T-helper 2 cell (primary cell): ENCODE measurements at places on chromosomes 3 and 15.

DNA sequence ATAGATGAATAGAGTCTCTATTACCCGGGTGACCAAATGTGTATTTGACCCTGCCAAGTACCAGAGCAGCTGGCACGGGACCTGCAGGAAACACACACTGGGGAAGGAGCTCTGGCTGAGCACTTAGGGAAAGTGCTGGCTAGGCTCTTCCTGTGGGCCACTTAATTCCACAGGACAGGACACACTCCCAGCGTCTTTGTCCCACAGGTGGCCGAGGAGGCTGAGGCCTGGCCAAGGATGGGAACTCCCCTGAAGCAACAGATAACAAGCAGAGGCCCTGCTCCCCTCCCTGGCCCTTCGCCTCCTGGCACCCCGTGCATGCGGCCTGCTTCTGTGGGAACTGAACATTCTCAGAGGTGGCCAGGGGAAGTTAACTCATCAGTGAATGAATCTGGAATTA, 180.8 kb downstream of the ATP10A start:
- no peak for DNase-seq

DNA sequence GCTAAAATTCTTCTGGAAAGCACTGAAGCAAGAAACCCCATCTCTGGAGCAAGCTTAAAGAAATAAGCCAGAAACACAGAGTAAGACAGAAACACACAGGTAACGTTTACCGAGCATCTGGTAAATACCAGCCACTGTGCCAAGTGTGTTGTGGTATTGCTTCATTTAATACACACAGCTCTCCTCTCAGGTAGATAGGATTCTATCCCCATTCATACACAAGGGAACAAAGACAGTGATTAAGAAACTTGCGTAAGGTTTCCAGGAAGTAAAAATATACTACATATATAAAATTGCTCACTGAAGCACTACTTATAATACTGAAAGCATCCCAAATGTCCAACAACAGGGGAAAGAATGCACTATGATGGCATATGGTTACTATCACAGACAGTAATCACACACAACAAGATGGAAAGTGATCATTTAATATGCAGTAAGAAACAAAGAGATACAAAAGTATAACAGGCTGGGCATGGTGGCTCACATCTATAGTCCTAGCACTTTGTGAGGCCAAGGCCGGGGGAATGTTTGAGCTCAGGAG, 27.5 kb downstream of the TAMM41 start:
- no peak for DNase-seq

GRCh38 chr15:57758560-57758959, 52.0 kb downstream of the POLR2M start:
- no peak for DNase-seq

GRCh38 chr3:141272906-141273662, 41.5 kb downstream of the PXYLP1 start:
- DNase-seq = no peak

DNA sequence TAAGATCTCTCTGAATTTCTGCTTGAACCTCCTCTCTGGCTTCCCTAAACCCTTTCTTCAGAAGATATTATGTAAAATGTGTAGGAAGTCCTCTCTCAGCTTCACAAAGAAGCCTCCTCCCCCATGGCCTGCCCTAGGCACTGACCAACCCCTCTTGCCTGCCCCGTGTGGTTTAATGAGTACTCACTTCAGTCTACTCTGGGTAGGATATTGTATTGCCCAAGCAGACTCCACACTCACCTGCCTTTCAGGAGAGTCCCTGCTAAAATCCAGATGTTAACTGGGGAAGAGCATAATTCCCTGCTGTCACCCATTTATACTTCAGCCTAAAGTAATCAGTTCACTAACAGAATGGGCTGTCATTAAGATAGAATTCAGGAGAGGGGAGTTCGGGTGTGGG, 2.6 kb upstream of the AGBL1 start:
- no peak for DNase-seq

- no peak for DNase-seq
Observed at GRCh38 chr3:34056951-34057390, 258.5 kb downstream of the PDCD6IP start.

- DNase-seq = no peak
Observed at GRCh38 chr3:15220056-15220455, 14.0 kb downstream of the CAPN7 start.

DNA sequence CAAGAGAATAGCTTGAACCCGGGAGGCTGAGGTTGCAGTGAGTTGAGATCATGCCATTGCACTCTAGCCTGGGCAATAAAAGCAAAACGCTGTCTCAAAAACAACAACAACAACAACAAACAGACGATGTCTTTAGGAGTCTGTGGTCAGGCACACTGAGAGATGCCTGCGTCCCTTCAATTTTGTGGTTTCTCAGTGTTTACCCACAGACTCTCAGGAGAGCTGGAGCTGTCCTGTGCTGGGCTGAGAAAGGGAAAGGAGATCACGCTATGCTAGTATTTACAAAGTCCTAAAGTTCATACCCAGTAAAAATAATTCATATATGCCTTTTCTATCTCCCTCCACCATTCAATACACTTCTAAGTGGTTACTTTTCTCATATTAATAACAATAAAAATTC, 6.3 kb downstream of the LAMP3 start:
- no peak for DNase-seq

GRCh38 chr15:92655178-92655995, at the start of gene FAM174B:
Gene FAM174B (minus strand): TSS chr15:92655775.
- no peak for DNase-seq

GRCh38 chr3:187979564-187979963, 174.4 kb upstream of the LPP start:
- peak; percentile 58 for DNase-seq

- DNase-seq = no peak
Observed at GRCh38 chr3:26622621-26623418, at the start of gene LRRC3B. Gene LRRC3B (plus strand): TSS chr3:26622772. CDS start chr3:26709673, 86,901 bp downstream.

GRCh38 chr15:25887870-25888269, 24.7 kb upstream of the ATP10A start:
- no peak for DNase-seq

DNA sequence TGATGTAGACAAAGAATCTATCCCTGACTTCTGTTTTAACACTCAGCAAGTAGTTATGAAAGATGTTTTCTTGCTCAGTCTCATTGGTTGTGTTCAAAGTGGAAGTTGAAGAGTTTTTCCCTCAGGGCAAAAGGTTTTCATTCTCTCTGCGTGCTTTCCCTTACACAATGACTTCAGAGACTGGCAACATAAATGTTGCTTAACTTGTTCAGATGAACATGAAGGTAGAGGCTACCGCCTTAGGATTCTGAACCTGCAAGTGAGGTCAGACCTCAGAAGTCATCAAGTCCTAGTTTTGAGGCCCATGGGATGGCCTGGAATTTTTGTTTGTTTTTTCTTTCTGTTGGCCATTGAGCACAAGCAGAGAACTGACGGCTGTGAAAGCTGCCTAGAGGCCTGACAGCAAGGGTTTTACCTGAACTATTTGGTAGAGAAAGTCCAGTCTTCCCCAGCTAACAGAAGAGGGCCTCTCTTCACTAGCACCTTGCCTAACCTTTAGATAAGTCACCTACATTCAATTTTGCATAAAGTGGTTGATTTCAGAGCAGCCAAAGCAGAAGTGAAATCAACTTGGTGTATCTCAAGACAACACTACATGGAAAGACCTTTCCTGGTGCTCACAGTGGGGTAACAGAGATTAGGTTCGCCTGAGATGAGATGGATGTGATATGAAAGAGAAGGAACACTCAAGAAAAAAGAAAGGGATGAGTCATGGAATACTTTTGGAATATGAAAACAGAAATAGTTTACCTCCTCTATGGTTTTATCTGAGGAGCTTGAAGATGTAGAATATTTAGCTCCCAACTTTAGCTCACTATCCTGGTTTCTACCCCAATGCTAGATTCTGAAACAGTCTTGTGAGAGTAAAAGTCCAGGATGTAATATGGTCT, 53.6 kb upstream of the AP4E1 start:
- no peak for DNase-seq

- DNase-seq = no peak
Observed at GRCh38 chr3:112365035-112365434, 32.1 kb downstream of the CD200 start.

GRCh38 chr3:187227658-187228258, 30.5 kb downstream of the RTP1 start:
- no peak for DNase-seq

GRCh38 chr3:16132190-16132589, 42.3 kb upstream of the GALNT15 start:
- DNase-seq = no peak

- no peak for DNase-seq
Observed at GRCh38 chr3:148319161-148319915, 378.4 kb upstream of the AGTR1 start.

- no peak for DNase-seq
Observed at GRCh38 chr15:66955001-66955516, 110.3 kb upstream of the SMAD3 start.

GRCh38 chr3:35201211-35201610, 438.1 kb upstream of the ARPP21 start:
- no peak for DNase-seq

GRCh38 chr3:102531686-102532085, 96.9 kb downstream of the ZPLD1 start:
- DNase-seq = no peak

- no peak for DNase-seq
Observed at GRCh38 chr3:88311826-88312225, 162.1 kb downstream of the C3orf38 start.

DNA sequence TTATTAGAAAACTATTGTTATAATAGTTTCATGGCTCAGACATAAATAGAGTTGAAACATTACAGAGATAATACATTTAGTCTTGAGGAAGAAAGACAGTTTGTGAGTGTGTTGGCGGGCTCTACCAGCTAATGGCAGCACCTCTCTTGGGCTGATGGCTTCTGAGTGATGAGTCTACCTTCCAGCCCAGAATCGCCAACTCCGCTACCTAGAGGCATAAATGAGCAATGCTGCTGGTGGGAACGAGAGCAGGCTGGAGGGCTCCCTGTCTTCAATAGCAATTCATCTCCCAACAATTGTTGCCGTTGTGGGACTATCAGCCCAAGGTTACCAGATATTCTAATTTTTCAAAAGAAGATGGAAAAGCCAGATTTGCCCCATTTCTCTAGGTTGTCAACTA, 388.7 kb downstream of the FOXP1 start:
- DNase-seq = no peak

GRCh38 chr3:55792009-55792408, 304.9 kb upstream of the WNT5A start:
- no peak for DNase-seq

- no peak for DNase-seq
Observed at GRCh38 chr3:101163554-101163953, 156.8 kb downstream of the IMPG2 start.

DNA sequence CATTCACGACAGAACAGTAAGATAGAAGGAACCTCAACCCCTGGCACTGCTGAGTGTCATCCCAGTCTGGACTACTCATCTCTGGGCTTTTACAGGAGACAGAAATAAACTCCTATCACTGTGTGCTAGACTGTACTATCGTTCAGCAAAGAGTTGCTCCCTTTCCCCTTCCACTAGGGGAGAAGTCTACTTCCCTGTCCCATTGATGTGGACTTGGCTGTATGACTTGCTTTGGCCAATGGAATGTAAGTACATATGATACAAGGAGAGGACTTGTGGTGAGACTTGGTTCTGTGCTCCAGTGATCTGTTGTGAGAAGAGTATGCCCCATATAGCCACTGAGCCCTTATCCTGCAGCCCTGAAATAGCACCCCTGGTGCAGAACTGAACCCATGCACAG, 5.3 kb upstream of the KIF7 start:
- no peak for DNase-seq

DNA sequence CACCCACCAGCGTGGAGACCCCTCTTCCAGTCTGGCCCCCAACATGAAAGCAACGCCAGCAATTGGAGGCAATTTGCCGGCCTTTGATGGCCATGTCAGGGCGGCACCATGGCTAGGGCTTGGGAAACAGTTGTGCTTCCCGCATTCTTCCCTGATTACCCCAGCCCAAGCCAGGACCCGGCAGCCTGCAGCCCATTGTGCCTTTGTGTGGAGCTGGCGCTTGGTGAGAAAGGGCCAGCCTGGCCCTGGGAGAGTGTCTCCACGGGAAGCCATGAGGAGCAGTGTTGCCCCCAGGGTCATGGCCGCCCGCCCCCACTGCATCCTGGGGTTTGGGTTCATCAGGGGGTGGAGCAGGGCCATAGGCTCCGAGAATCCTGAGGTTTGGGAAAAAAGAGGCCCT, 66.0 kb downstream of the DNAJB8 start:
- no peak for DNase-seq

DNA sequence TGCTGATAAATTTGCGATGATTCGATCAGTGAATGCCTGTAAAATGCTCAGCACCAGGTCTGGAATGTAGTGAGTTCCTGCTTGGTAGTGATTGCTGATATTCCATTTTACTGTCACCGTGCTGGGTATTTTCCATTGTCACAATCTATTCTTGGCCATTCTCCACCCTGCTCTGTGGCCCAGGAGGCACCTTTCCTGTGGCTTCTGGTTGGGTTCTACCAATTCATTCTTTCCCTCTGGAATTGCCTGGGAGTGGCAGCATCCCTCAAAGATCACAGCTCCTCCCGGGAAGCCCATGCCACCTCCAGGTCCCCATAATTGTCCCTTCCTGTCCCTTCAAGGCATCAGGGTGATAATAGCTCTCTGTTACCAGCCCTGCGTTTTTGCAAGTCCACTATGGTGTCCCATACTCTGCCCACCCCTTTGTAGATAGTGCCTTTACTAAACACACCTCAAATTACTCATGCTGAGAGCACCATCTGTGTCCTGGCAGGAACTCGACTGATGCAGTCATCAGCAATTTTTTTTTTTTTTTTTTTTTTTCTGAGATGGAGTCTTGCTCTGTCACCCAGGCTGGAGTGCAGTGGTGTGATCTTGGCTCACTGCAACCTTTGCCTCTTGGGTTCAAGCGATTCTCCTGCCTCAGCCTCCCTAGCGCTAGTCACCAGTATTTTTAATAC, 177.8 kb upstream of the PROK2 start:
- no peak for DNase-seq

DNA sequence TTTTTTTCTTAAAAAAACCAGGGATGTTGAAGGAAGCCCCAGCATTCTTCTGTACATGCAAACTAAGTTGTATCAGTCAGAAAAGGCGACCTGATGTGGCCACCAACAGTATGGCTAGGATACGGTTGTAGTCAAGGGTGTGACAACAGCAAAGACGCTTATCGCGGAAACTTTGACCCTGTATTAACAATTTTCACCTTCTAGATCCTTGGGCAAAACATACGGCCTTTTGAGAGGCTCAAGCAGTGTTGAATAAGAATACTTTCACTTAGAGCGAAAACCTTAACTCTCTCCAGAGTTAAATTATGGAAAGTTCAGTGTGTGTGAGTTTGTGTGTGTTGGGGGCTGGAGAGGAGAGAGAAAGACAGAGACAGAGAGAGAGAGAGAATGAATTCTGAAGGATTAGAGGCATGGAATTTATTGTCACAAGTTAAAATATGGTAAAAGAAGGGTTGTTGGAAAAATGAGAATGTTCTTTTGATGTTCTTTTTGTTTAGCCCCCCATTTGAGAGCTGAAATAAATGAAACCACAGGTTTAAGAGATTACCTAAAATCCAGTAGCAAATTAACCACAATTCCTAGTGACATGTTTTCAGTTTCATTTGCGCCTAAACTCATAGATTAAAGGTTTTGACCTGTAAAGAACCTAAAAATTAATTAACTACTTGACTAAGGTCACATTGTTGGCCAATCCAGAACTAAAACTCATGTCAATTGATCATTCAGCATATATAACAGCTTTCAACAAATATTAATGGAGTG, 9.2 kb downstream of the ALCAM start:
- DNase-seq = no peak
